Kasumi-1 (cell line): ENCODE measurements at places on chromosomes 3 and 15.
A peak's percentile ranks its signal among the peaks of the same experiment; 100 is the strongest.

- DNase-seq: peak; percentile 87
Observed at GRCh38 chr3:62128051-62128450, 245.3 kb downstream of the FEZF2 start.

- DNase-seq: no peak
Observed at GRCh38 chr3:11914041-11914440, 67.4 kb upstream of the TAMM41 start.

DNA sequence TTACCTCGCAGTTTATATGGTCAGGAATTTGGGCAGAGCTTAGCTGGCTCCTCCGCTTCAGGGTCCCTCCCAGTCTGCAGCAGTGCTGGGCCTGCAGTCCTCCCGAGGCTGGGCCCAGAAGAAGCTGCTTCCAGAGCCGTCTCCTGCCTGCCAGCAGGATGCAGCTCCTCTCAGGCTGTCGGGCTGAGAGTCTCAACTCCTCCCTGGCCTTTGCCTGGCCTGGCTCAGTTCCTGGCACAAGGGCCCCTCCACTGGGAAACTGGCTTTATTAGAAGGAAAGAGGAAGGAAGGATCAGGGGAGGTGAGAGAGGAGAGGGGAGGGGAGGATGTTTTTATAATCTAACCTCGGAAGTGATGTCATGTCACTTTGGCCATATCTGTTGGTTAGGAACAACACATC is 72.8 kb downstream of the GABRG3 start:
- DNase-seq: no peak

DNA sequence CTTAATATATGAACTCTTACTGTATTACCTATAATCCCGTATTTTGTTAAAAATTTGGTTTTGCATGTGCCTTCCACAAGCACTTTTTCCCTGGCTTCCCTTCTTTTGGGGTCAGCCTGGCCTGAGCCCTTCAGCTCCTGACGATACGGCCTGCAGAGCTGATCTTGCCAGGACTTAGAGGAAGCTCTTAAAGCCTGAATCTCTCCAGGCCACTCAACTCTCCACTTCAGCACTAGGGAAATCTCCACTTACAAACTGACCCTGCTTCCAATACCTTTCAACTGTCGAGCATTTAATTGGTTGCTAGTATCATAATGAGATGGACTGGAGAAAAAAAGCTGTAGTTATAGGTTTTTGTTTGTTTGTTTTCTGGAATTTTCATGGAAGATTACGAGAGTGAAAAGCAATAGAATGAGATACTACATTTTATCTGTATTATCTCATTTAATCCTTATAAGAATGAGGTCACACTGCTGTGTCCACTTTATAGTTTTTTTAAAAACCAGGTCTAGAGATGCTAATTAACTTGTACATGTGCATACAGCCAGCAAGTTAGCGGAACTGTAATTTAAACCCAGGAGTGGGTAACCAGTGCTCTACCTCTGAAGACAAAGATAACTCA is 54.8 kb downstream of the ZBTB38 start:
- DNase-seq: no peak

DNA sequence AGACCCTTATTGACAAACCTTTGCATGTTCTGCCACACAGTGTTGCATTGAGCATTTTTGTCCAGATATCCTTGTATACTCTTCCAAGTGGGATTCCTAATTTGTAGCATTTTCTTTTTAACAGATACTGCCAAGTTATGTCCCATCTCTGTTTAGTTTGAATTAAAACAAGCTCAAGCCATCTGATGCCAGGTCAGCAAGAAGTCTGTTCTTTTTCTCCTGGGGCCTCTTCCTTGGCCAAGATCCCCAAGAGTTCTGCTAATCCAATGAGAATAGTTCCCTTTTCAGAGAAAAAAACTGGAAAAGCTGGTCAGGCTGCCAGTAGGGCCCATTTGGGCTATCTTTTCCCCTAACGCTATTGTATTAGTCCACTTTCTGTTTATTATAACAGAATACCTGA is 29.8 kb downstream of the GLDN start:
- DNase-seq: no peak

GRCh38 chr3:89576417-89576816 is 469.0 kb downstream of the EPHA3 start:
- no peak for DNase-seq

GRCh38 chr15:56989411-56989924 is 71.0 kb downstream of the TCF12 start:
- DNase-seq: no peak

DNA sequence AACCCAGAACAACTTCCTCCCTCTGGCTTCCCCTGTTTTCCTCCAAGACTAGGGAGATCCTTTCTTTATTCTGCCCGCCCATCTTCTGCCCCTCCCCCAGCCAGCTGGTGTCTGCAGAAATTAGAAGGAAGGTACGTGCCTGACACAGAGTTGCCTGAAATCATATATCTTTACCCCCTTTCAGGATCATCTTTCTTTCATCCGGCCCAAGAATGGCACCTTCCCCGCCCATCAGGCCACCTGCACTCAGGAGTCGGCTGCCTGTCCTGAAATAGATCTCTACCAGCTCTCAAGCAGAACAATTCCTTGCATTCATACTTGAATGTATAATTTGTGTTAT is 133.7 kb downstream of the VGLL4 start:
- DNase-seq: no peak

GRCh38 chr3:11080492-11080891 is 73.8 kb upstream of the HRH1 start:
- DNase-seq: no peak

DNA sequence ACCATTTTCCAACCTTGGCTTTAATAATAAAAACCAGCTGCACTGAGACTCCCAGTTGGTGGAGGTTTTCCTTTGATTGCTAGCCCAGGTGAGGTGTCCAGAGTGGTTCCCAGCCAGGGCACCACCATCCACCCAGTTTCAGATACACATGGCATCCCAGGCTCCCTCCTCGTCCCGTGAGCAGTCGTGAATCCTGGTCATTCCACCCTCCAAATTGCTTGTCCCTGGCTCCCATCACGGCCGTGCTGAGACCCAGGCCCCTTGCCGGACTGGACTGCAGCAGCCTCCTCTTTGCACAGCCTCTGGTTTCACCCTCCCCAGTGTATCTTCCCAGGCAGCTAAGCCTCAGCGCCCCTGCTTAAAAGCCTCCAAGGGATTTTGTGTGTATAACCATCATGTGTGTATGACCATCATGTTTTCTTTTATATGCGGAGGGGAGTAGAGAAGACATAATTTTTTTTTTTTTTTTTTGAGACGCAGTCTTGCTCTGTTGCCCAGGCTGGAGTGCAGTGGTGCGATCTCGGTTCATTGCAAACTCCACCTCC is 106.3 kb downstream of the ETFA start:
- DNase-seq: no peak

GRCh38 chr15:91863621-91864255 is 10.2 kb downstream of the SLCO3A1 start:
- DNase-seq: no peak

DNA sequence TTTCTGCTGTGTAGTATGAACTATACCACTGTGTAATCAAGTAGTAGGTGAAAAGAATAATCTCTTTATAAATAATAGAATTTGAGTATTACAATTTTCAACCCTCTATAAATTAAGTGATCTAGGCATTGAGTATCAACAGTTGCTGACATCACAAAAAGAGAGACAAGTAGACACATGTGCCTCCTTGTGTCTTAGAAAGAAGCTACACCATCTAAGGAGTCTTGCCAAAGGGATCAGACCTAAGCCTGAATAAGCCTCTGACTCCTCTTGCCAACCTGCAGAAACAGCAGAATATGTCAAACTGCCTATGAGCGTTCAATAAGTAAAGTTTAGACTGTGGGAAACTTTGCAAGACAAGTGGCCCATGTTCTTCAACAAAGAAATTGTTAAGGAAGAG is 5.8 kb upstream of the MTMR10 start:
- DNase-seq: no peak

GRCh38 chr15:63909819-63910437 is 76.2 kb upstream of the HERC1 start:
- DNase-seq: no peak

GRCh38 chr3:101216710-101217465 is 103.5 kb downstream of the IMPG2 start:
- DNase-seq: peak; percentile 26

DNA sequence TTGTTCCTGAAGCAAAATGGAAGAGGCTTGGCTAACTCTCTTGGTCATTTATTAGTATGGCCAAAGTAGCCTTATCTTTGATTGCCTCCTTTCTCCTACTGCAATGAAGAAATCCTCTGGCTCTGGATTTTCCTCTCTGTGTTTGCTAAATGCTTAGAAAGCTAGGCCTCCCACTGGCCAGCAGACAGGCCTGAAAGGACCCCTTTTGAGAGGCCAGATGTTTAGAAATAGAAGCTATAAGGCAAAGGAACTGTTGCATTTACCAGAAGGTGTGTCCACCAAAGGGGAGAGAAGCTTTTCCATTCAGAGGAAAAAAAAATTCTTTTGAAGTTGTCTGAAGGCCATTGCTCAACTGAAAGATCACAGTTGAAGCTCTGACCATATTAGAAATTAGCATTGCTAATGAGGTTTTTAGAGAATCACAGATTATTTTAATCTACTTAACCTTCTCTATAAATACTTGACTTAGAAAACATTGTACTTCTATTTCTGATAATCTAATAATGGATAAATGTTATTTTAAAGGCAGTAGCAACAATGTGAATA is 160.8 kb downstream of the SYNPR start:
- no peak for DNase-seq

DNA sequence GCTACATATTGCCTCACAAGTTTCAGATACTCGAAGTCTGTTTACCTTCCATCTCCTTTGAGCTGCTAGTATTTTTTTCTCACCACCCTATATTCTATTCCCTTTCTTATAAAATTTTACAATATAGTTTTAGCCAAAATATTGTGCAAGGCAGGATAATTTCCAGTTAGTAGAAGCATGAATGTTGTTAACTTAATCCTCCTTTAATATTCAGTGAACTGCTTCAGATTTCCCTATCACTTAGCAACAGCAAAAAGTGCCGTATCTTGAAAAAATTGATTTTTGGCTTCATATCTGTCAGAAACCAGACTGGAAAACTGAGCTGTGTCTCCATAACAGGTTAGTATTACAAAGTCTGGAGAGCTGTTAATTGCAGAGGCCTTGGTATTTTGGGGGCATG is 24.0 kb downstream of the PLSCR4 start:
- no peak for DNase-seq

DNA sequence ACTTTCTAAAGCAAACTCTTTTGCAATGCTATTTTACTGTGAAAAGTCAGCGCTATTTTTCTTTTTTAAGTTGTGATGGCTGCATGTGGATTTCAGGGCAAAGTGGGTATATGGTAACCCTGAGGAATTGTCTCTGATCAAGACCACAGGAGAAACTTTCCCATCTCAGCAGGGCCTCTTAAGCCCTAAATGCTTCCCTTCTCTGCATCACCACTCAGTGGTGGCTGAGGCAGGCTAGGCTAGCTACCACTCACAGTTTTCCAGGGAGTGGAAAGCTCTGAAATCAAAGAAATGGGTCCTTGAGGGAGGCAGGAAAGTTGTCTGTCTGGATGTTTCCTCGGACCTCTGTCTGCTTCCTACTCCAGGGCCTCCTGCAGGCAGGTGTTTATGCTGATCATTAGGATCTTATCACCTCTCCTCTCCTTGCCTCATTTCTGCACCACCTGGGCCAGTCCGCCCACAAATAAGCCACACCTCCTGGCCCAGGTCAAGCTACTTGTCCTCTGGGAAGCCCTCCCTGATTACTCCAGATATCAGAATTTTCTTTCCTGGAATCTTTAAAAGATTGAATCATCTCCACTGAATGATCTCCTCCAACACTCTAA is 37.0 kb downstream of the CEMIP start:
- DNase-seq: no peak

DNA sequence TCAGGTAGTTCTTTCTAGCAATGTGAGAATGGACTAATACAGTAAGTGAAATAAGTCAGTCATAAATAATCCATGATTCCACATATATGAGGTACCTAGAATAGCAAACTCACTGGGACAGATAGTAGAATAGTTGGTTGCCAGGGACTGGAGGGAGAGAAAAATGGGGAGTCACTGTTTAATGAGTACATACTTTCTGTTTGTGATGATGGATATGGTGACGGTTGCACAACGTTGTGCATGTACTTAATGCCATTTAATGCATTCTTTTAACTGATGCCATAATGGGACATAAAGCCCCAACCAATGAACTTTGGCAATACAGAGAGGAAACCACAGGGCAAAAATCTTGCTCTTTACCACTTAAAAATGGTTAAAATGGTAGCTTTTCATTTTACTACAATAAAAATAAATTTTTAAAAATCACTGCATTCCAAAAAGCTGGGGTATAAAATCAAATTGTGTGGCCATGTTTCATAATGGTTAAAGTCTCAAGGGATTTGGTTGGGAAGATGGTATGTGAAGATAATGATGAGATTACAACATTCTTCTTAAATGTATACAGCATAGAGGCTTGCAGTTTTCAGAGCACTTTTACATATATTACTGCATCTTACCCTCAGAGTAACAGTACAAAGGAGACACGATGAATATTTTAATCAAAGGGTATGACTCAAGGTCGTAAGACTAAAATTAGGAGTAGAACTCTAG is 45.2 kb downstream of the ADAM10 start:
- no peak for DNase-seq

DNA sequence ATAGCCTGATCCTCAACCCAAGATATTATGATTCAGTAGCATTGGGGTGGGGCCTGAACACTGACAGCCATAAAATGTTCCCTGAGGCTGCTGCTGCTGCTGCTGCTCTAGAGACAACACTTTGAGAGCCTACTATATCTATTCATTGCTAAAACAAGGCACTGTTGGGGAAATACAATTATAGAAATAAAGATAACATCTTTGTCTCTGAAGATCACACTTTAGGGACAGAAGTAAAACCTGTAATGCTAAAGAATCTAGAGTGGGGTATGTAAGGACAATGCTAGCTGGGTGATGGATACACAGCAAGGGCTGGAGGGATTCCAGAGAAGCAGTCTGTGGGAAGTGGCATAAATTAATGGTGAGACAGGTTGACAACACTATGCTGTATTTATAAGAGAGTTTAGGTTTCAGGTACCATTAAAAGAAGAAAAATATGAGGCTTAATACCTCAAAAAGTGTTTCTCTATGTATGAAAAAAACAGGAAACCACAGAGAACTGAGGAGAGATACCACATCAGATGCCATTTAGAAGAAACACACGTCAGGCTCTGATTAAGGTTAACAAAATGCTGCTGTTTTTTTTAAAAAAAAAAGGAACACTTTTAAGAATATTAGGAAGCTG is 115.9 kb downstream of the CBLB start:
- DNase-seq: peak; percentile 12

DNA sequence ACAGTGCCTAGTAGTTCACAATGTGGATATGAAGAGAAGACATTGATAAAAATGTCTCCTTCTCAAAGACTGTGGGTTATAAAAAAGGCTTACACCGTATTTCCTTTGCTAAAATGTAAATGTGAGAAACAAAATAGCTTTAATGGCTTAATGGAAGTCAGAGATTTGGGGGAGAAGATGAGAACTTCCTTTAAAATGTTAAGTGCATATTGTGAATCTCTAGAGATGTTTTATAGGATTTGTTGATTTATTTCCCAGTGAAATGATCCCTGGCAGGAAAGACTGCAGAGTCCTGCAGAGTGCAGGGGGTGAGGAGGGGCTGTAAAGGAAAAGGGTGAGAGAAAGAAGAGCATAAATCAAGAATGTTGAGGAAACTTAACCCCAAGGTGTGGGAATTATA is 305.1 kb downstream of the GAP43 start:
- no peak for DNase-seq

- no peak for DNase-seq
Observed at GRCh38 chr3:15682561-15683185, 81.1 kb downstream of the BTD start.
